T-cell (primary cell): ENCODE measurements at places on chromosomes 1 and 21.
A peak's percentile ranks its signal among the peaks of the same experiment; 100 is the strongest.

DNA sequence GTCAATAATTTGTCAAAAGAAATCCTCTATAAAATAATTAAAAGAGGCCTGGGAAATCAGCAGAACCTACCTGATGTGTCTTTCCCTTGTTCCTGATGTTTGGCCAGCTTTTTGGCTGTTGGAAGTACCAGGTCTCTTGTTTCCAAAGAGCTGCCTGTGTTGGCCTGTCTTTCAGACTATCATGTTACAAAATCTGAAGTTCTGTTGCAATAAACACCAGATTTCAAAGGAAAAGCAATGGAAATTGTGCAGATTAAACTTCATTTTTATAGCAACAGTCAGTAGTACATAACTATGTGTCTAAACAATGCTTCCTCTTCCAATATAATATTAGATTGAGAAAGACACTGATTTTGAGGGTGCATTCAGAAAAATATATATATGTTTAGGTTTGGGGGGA is 647.2 kb upstream of the CXADR start:
- no peak for DNase-seq
- H3K36me3 ChIP-seq: no peaks in the 10 kb centered on the region
- H3K27me3 ChIP-seq: no peaks in the 10 kb centered on the region
- no peak overlapping the region for H3K27ac ChIP-seq
- no peak overlapping the region for H3K4me3 ChIP-seq
- H3K4me1 ChIP-seq: no peaks in the 10 kb centered on the region

- no peak overlapping the region for H3K27ac ChIP-seq
- H3K4me3 ChIP-seq: no peak overlapping the region
- H3K27me3 ChIP-seq: no peaks in the 10 kb centered on the region
- no peak for DNase-seq
- H3K4me1 ChIP-seq: no peaks in the 10 kb centered on the region
These were observed 1082.4 kb upstream of the B3GALT2 start for GRCh38 chr1:194268839-194269238.

DNA sequence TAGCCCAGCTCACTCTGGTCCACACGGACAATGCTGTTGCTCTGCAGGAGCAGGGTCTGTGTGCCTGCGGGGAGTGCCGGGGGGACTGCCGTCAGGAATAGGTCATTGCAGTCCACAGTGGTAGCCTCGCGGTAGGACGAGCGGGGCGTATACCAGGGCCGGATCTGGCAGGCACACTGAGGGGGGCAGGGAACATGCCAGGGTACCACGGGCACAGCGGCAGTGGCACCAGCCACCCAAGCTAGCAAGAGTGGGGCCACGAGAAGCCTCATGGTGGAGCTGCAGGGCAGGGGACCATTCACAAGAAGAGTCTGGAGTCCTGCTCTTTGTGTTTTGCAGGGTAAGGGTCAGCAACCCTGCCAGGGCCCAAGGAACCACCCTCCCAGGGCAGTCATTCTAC is 65.8 kb downstream of the LRRN2 start:
- H3K27me3 ChIP-seq: peaks cover 2% of the 10 kb centered on the region
- no peak for DNase-seq
- H3K27ac ChIP-seq: no peak overlapping the region
- no peak overlapping the region for H3K4me3 ChIP-seq

DNA sequence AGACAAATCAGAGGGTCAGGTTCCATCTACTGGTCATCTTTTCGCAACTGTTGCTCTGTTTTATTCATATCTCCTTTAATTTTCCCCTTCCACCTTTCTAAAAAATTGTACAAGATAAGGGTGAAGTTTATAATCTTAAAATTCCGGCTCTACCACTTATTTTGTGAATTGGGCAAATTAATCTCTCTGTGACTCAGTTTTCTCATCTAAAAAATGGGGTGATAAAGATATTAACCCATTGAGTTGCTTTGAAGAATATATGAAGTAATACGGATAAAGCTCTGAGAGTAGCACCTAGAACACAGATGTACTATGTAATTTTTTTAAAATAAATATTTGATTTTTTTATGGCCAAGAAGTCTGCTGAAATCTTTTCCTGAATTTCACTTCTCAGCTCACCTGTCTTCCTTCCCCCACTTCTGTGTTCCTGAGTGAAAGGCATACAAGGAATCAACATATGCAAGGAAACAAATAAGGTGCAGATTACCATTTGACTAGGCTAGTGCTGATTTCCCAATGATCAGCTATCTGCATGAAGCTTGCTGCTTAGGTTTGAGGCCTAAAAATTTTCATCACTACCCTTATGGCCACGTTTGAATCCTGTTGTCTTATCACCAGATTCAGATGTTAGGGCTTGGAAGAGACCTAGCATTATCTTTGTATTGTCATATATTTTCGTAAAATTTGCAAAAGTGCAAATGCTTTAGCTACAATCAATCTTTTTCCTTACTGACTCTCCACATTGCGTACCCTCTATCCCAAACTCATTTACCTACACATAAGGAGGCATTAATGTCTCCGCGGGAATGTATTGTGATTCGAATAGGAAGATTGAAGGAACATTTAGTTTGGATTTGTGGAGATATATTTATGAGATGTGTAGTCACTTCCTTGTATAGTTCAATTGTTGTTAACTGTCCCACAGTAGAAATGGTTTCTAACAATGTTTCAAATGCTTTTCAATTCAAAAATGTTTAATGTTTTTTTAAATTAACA is 718.3 kb upstream of the PTBP2 start:
- DNase-seq: no peak
- H3K4me1 ChIP-seq: no peaks in the 10 kb centered on the region
- no peaks in the 10 kb centered on the region for H3K36me3 ChIP-seq
- H3K27me3 ChIP-seq: no peaks in the 10 kb centered on the region
- H3K4me3 ChIP-seq: no peak overlapping the region
- H3K27ac ChIP-seq: no peak overlapping the region

DNA sequence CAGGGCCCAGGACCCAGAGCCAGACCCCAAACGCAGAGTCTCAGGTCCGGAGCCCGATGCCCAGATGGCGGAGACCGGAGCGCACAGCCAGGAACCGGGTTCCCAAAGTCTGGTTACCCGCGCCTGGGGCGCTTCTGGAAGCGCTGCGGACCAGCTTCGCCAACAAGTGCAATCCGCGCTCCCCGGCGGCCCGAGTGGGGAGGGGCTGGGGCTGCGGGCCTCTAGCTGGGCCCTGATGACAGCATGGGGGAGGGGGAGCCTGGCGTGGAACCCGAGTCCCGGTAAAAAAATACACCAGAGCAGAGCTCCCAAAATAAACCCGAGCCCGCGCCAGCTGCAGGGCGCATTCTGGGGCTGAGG is 494 bp downstream of the NT5C1A start:
- H3K36me3 ChIP-seq: no peaks in the 10 kb centered on the region
- H3K27me3 ChIP-seq: peaks cover 10% of the 10 kb centered on the region
- H3K4me1 ChIP-seq: peaks cover 20% of the 10 kb centered on the region
- DNase-seq: no peak

DNA sequence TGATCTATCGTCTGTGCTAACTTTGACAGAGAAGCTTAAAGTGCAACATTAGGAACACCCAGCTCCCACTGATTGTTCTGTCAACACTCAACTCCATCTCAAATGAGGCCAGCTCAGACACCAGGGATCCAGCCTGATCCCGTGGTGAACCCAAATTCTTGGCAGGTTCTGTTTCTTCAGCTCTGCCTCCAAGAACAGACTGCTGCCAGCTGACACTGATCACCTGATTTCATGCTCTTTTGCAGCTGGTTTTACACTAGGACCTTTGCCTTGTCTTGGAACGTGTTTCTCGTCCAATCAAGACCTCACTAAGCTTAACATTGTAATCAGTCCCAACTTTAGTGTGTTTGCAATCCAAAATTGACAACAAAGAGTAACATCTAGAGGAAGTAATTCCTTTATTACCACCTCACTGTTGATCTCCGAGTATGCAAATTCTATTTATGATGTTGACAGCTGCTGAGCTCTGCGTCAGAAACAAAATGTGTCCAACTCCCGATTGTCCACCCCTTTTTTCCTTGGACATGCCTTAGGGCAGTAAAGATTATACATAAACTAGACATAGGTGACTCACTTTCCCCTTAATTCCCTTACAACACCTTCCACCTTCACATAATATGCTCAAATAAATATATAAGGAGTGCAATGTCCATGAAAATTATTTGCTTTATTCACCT is 1.6 kb upstream of the HYI start:
- no peak overlapping the region for H3K27ac ChIP-seq
- DNase-seq: no peak
- H3K4me1 ChIP-seq: no peaks in the 10 kb centered on the region
- peaks cover 10% of the 10 kb centered on the region for H3K27me3 ChIP-seq

DNA sequence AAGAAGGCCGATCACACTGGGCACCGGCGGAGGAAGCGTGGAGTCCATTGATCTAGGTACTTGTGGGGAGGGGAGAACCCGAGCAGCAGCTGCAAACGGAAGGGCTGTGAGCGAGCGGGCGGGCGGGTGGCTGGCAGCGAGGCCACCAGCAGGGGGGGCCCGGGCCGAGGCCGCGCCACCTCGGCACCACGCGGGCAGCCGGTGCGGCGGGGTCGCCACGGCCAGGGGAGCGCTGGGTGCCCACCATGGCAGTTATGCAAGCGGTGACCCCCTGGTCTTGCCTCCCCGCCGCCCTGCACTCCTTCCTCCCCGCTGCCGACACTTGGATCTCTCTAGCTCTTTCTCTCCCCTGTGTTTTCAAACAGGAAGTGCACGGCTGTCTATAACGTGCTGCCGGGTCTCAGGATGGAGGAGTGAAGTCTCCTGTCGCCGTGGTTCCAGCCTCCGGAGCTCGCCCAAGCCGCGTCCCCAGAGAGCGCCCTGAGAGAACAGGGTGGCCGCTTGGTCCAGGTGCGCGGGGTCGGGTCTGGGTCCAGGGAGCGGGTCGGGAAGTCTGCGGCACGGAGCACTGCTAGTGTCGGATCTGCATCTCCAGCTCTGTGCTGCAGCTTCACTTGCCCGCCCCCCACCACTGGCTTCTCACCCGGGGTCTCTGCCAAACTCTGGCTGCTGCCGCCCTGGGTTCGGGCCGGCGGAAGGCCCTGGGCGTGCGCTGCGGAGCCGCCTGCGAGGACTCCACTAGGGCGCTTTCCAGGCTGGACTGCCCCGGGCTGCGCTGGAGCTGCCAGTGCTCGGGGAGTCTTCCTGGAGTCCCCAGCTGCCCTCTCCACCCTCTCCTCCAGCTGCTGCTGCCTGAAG is 22.7 kb downstream of the LRRC8D start:
- H3K4me1 ChIP-seq: peaks cover 22% of the 10 kb centered on the region
- no peaks in the 10 kb centered on the region for H3K36me3 ChIP-seq
- peak; percentile 72 for DNase-seq
- H3K27ac ChIP-seq: peak overlapping the region; percentile 68
- peak overlapping the region; percentile 82 for H3K4me3 ChIP-seq

- peaks cover 42% of the 10 kb centered on the region for H3K4me1 ChIP-seq
- H3K27me3 ChIP-seq: no peaks in the 10 kb centered on the region
- H3K36me3 ChIP-seq: peaks cover 27% of the 10 kb centered on the region
These were observed 577 bp downstream of the IKBKE start for GRCh38 chr1:206470692-206471414.

GRCh38 chr1:244388961-244389360 is 62.7 kb downstream of the ADSS2 start:
- H3K36me3 ChIP-seq: no peaks in the 10 kb centered on the region
- no peak overlapping the region for H3K4me3 ChIP-seq
- DNase-seq: no peak
- no peaks in the 10 kb centered on the region for H3K4me1 ChIP-seq

- no peak overlapping the region for H3K27ac ChIP-seq
- peaks cover 12% of the 10 kb centered on the region for H3K4me1 ChIP-seq
- peaks cover 13% of the 10 kb centered on the region for H3K36me3 ChIP-seq
These were observed 3.6 kb downstream of the IGSF8 start for GRCh38 chr1:160094806-160095205.

DNA sequence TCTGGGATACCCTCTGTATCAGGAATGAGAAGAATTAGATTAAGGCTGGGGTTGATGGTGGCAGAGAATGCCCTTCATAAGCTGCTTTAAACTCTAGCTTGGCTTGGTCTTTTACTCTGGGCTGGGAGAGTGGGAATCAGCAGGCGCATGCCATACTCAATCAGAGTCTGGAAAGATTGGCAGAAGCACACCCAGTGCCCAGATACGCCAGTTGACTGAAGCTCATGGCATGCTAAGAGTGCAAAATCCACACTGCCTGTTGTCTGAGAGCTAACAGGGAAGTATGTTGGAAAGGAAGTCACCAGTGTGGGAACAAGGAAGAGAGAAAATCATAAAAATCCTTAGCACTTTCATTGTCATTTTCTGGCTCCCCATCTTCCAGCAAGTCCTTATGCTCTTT is 53.0 kb downstream of the HMCN1 start:
- H3K4me1 ChIP-seq: no peaks in the 10 kb centered on the region
- H3K27me3 ChIP-seq: no peaks in the 10 kb centered on the region
- H3K27ac ChIP-seq: no peak overlapping the region
- H3K4me3 ChIP-seq: no peak overlapping the region
- H3K36me3 ChIP-seq: no peaks in the 10 kb centered on the region

DNA sequence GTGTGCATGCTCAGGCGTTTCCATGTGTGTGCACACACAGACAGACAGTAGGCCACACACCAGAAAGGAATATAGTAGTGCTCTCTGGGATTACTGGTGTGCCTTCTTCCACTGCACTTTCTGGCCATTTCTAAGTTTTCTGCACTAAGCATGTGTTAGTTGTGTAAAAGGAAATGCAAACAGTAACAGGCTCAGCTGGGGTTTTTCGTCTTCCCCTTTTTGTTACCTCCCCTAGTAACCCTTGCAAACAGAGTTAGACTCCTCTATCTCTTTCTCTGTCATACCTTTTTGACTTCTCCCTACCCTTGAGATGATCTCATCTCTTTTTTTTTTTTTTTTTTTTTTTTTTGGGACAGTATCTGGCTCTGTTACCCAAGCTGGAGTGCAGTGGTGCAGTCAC is 196.3 kb downstream of the SDCCAG8 start:
- H3K27me3 ChIP-seq: no peaks in the 10 kb centered on the region
- no peak for DNase-seq
- no peak overlapping the region for H3K4me3 ChIP-seq
- H3K27ac ChIP-seq: no peak overlapping the region
- no peaks in the 10 kb centered on the region for H3K4me1 ChIP-seq

DNA sequence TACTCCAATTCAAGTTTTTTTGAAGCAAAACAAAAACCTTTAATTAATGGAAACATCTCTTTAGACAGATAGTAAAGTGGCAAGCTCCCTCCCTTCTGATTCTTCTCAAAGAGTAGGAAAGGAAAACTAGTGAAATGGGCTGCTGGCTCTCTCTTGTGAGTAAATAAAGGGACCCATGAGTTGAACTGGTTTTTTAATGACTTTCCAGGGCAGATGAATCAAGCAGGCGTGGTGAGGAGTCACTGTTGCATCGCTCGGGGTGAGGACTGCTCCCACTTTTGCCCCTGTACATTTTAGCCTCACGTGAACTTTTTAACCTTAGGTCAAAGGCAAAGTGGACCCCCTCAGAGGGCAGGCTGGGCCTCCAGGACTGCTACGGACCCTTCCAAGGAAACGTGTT is 64.8 kb downstream of the ABCA4 start:
- no peaks in the 10 kb centered on the region for H3K36me3 ChIP-seq
- H3K27me3 ChIP-seq: no peaks in the 10 kb centered on the region
- H3K4me1 ChIP-seq: no peaks in the 10 kb centered on the region
- no peak overlapping the region for H3K27ac ChIP-seq
- H3K4me3 ChIP-seq: no peak overlapping the region

- no peak overlapping the region for H3K27ac ChIP-seq
- no peak for DNase-seq
- no peak overlapping the region for H3K4me3 ChIP-seq
- no peaks in the 10 kb centered on the region for H3K36me3 ChIP-seq
- no peaks in the 10 kb centered on the region for H3K4me1 ChIP-seq
These were observed 105.9 kb upstream of the POU3F1 start for GRCh38 chr1:38152351-38153065.
